Stimulated activated CD4-positive, alpha-beta T cell treated with anti-CD3 and anti-CD28 coated beads, Interleukin-2, amount 100 ng/mL, for 48 hours (primary cell): ENCODE measurements at places on chromosomes 11 and 22.

DNA sequence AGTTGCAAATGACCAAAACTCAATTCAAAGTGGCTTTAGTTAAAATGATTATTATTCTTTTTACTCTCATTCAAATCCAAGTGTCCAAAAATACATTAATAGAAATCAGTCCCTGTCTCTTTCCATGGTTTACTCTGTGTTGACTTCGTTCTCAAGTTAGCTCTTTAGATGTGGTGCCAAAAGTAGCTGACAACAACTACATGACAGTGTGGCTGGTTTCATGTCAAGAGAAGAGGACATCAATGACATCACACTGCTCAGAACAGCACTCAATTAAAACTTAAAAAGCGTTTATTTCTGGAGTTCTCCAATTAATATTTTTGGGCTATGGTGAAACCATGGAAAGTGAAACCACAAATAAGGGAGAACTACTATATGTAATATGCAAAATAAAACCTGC, 1746.9 kb downstream of the LRRC4C start:
- no peak for DNase-seq

DNA sequence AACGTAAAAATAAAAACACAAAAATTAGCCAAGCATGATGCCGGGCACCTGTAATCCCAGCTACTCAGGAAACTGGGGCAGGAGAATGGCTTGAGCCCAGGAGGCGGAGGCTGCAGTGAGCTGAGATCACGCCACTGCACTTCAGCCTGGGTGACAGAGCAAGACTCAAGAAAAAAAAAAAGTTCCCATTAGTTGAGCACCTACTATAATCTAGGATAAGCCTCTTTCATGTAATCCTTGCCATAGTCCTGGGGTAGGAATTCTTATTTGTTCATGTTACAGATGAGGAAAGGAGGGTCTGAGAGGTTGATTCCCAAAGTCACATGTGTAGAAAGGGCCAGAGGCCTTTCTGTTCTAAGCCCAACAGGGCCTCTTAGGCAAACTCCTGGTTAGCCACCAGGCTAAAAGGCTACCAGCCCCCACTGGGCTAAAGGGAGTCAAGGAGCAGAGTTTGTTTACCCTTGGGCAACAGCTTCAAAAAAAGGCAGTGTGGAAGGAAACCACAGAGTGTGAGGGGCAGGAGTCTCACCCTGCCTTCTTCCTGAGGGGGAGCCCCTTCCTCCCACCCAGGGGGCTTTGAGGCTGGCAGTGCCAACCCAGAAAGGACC, 21.6 kb upstream of the CSNK1E start:
- DNase-seq: no peak

GRCh38 chr11:75204685-75205563, 35.6 kb upstream of the TPBGL start:
- DNase-seq: peak; percentile 87

DNA sequence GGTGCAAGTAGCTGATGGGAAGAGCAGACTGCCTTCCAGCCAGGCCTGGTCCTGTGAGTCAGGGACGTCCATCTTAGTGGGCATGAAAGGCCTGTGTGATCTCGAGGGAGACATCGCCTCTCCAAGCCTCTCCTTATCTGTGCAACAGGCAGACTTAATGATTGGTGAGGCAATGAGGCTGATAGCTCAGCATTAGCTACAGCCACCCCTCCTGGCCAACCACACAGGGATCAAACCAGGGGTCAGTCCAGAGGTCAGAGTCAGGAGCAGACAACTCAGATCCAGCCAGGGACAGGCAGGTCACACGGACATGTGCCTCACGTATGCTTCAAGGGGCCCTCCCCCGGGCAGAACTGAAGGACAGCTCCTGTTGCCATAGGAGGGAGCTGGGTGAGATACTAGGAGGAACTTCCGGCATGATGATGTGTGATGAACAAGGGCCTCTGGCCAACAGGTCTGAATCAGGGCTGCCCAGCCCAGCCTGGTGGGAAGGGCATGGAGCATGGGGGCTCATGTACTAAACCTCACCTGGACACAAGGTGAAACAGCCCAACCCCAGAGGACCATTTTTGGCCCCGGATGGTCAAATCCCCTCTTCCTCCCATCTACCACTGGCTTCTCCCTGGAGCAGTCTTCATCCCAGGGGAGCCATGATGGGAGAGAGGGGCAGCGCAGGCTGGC, 2.8 kb upstream of the APOC3 start:
- no peak for DNase-seq

DNA sequence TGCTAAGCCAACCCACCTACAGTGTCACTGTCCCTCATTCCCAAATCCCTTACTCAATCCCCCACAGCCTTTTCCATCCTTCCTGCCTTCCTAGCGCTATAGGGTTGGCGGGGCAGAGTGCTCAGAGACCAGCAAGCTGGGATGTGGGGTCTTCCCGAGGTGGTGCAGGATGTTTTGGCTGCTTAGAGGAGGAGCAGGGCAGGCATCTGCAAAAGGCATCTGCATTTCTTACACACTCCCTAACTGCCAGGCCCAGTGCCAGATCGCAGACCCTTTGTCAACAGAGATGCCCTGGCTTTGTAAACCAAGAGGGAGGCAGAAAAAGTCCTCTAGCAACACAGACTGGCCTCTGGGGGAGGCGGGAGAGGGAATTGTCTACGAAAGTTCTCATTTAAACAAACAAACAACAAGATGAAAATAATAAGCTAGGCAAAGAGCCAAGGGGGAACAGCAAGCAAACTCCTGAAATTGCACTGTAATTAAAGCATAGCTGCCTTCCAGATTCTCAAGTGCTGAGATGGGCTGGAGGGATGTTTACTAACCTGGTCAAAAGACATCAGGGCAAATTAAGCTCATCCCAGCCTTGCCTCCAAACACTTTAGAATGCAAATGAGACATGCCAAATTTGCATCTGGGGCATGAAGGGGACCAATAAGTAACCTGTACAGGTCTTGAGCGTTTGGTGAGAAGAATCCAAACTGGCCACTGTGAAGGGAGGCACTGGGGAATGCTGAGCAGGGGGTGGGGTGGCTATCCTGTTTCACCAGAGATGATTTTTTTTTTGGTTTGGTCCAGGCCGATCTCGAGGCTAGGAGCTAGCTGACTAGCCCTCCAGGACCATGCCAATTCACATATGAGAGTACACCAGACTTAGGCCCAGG, 38.1 kb upstream of the ADA2 start:
- DNase-seq: no peak

DNA sequence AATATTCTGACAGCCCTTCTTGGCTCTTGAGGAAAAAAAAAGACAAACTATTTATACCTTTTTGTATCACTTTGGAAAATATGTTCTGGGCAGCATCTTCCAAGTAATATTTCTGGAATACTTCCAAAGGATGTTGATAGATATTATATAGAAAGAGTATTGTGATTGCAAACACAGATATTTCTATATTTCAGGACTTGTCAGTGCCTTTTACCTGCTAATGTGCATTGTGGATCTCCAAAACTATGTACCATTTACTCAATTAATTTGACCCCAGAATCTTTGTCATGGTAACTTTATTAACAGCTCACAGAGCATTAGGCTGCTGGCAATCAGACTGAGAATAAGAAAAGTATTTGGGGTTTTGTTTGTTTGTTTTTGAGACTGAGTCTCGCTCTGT, 16.7 kb upstream of the CCND1 start:
- no peak for DNase-seq

DNA sequence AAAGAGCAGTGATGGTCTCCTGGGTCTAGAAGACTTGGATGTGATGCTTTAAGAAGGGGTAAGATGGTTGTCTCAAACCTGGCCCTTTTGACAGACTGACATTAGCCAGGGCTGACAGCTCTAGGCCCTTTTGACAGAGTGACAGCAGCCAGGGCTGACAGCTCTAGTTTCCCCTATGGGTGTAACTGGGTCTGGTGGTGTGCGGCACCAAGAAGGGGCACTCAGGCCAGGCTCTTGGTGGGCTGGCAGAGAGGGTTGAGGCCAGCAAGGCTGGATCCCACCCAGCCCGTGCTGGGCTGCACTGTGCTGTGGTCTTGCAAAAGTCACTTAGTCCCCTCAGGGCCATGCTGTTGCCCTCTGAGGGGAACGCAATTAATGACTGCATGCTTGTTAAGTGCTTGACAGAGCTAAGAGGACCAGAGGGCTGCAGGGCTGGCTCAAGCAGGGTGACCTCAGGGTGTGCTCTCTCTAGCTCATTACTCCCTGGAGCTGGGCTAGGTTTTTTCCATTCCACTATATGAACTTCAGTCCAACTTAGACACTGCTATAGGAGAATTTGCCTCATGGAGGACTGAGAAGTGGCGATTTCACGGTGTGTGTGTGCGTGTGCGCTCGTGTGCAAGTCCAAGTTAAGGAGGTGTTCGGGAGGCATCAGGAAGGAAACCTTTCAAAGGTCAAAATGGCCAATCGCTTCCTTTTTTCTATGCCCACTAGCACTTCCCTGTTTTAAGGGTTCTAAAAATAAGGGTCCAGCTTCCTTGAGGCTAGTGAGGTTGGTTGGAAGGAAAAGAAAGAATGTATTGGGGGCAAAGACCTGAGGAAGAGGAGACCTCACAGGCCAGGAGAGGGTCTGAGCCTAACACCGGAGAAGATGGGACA, 4.4 kb downstream of the UBASH3B start:
- no peak for DNase-seq

- DNase-seq: no peak
Measured at GRCh38 chr11:112248201-112248600, 12.5 kb downstream of the PLET1 start.

DNA sequence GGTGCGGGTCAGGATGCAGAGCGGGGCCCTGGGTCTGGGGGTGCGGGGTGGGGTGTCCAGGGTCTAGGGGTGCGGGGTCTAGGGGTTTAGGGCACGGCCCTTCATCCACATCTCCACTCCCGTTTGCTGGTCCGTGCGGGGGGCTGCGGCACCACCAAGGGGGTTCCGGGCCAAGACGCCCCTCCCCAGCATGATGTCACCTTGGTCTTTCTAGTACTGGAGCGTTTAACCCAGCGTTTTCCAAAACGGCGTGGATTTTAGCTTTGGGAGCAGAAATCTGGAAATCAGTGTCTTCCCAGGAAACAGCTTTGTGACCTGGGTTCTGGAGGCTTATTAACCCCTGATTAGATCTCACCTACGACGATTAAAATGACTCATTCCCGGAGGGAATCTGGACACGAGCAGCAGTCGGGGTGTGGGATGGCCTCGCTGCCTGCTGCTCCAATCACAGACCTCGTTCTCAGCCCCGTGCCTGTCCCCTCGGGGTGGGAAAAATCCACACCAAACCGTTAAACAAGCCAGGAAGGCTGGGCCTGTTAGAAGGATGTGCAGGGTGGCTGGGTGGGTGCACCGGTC, 759 bp downstream of the AP2A2 start:
- DNase-seq: no peak

DNA sequence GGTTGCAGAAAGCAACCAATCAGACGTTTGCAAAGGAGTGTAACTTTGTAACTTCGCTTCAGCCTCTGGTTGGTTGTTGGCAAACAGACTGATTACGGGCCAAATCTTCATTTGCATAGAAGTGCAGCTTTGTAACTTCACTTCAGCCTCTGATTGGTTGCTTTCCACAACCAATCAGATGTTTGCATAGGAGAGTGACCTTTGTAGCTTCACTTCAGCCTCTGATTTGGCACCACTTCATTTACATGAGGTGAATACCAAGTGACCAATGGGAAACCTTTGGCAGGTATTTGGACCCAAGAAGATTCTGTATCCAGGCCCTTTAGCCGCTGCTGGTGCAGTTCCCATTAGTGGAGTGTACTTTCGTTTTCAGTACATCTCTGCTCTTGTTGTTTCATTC, 16.0 kb downstream of the USP47 start:
- no peak for DNase-seq

GRCh38 chr11:106959800-106960199, 58.5 kb downstream of the GUCY1A2 start:
- DNase-seq: no peak

- no peak for DNase-seq
Measured at GRCh38 chr11:57269571-57270021, 32.5 kb upstream of the APLNR start.

DNA sequence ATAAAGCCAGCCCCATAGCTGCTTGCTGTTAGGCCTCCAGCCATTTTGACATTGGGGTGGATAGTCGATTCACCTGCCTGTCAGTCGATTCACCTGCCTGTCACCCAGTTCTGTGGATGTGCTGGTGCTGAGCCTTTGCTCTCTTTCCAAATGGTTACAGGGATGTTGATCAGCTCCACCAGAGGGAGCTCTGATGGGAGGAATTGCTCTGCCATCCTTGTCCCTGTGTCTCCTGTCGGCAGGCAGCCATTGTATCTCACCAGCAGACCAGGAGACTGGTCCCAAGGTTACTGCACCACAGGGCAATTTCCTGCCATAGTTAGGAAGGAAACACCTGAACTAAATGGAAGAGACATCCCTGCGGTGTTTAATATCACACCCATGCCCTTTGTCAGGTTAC, 6.1 kb downstream of the MPEG1 start:
- DNase-seq: no peak

DNA sequence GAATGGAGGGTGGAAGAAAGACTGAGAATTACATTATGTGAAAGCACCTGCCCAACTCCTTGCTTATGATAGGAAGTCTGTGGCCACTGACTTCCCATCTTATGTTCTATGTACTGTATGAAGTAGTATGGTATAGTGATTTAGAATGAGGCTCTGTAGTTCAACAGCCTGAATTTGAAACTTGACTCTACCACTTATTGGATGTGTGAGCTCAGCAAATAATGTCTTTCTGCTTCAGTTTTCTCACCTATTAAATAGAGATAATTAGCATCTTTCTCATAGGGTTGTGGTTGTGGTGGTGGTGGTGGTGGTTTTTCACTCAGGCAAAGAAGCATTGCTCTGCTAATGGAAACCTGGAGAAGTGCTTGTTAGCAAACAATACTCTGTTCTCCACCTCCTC, 121.6 kb downstream of the PAX6 start:
- DNase-seq: no peak
